Central memory CD8-positive, alpha-beta T cell (primary cell): ENCODE measurements at places on chromosomes 7 and 10.
A peak's percentile ranks its signal among the peaks of the same experiment; 100 is the strongest.

DNA sequence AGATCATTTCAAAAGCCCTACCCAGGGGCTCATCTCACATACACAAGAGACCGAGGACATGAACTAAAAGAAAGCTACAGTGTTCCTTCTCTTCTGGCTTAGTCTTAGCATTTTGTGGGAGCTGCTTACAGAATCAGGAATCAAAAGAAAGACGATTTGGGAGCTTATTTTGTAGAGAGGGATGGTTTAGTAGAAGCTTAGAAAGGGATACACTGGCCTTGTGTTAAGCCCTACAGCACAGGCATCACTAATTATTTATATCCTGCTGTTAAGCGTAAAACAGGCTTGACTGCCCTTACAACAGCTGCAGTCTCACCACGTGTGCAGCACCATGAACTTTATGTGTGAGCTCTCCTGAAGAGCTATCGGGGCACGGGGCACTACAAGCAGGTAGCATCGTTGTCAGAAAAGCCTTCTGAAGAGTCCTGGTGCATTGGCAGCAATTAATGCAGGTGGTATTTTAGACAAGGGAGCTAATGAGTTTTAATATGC, 798.3 kb downstream of the NXPH1 start:
- no peak for DNase-seq

GRCh38 chr7:155261031-155261985, 36.4 kb upstream of the INSIG1 start:
- DNase-seq: no peak

DNA sequence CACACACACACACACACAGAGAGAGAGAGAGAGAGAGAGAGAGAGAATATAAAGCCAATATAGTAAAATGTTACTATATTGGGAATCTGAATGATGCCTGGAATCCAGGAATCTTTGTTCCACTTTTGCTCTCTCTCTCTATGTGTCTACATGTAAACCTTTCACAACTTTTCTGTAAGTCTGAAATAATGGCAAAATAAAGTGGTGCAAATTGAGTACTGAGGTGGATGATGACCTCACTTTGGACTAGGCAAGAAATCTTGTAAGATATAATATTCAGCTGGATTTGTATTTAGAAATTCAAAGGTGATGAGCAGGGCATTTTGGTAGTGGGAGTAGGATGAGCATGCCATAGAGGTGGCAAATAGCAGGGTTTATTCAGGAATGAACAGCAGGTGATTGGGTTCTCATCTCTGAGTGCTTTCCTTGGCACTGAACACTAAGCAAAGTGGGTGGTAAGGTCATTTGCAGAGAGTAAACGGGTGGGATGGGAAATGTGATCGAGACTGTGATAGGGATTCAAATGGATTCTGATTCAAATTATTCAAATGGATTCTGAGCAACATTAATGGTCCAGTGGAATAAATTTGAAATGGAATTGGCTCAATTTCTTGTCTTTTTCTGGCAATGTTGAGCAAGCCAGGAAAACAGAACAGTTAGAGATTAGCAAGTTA, 9.7 kb upstream of the ANLN start:
- no peak for DNase-seq

GRCh38 chr7:11539853-11540252, 292.1 kb downstream of the THSD7A start:
- no peak for DNase-seq

- DNase-seq: no peak
Measured at GRCh38 chr7:75656740-75657139, 82.0 kb downstream of the HIP1 start.

- DNase-seq: no peak
Measured at GRCh38 chr10:33216661-33217427, 117.6 kb downstream of the NRP1 start.

- DNase-seq: no peak
Measured at GRCh38 chr7:82312646-82313045, 130.9 kb downstream of the CACNA2D1 start.

DNA sequence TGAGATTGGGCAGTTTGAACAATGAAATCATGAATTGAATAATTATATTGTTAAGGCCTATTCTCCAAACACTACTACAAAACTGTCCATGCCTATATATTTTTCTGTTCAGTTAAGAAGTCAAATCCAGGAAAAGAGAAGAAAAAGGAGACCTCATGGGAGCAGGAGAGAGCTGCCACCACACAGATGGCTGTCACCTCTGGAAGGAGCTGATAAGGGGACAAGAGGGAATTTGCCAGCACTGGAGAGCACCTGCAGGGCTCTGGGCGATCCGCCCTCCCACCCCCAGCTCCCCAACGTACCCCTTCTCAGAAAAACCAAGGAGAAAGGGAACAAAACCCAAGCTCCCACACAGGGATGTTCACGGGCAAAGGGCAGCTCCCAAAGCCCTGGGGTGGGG, 227.8 kb downstream of the TNS3 start:
- DNase-seq: no peak

DNA sequence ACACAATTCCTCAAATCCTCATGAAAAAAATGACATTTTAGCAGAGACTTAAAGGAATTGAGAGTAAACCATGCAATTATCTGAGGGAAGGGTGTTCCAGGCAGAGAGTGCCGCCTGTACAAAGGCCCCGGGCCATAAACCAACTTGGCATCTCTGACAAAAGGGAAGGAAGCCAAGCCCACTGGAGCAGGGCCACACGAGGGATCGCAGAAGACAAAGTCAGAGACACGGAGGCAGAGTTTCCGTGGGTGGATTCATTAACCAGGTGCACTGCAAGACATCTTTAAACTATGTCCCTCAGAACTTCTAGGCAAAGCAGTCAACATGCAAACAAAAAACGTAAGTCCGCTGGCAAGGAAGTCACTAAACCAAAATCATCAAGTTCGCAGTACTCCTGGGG, 92.0 kb downstream of the SFMBT2 start:
- no peak for DNase-seq

DNA sequence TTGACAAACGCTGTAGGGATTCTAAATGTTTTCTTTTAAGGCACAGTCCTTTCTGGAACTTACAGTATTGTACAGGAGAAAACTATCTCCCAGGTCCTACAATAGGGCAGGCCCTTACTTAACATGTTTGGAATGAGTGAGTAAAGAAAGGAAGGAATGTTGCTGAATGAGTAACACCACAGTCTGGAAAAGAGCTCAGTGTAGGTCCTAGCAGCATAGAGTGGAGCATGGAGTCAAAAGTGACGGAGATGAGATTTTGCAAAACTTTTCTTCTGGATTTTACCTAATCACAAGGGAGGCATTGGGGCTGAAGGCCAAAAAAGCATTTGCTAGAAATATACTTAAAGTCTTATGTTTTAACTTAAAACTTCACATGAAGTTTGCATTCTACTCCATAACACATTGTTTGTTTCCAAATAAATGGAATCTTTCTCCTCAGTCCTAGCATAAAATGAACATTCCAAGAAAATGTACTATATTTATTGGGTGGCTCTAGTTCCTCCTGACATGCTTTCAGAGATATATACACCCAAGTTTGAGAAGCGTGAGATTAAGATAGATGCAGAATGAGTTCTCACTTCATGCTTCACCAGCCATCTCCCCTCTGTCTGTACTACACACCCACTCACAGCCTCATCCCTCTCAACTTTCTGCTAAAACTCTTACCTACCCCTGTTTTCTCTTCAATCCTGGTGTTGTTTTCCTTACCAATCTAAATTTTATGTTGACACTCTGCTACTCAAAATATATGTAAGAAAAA, 20.2 kb upstream of the ADD3 start:
- DNase-seq: no peak

GRCh38 chr10:79322616-79323543, 24.4 kb upstream of the PPIF start:
- peak; percentile 85 for DNase-seq

DNA sequence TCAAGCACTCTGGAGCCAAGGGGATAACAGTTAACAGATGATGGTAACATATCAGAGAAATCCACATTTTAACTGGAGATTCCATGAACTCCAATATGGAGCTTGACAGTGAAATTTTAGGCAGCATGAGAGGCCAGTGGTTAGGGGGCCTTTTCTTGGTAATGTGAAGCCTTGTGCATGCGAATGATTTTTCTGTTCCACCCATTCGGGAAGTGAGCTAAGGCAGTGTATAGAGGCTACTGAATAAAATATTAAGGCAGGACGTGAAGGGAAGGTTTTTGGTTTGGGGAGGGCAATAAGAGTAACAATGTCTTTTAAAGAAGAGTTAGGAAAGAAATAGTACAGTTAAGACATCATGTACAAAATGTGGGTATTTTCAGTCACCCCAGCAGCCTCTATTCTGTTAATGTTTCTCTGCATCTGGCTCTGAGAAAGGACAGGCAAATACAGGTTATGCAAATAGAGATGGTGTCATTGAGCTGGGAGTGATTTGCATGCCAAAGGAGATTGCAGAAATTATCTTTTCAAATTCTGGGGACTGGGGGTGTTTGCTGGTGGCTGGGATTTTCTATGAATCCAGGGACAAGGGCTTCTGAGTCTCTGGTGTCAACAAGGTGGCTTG, 6.8 kb upstream of the TAS2R60 start:
- DNase-seq: no peak

DNA sequence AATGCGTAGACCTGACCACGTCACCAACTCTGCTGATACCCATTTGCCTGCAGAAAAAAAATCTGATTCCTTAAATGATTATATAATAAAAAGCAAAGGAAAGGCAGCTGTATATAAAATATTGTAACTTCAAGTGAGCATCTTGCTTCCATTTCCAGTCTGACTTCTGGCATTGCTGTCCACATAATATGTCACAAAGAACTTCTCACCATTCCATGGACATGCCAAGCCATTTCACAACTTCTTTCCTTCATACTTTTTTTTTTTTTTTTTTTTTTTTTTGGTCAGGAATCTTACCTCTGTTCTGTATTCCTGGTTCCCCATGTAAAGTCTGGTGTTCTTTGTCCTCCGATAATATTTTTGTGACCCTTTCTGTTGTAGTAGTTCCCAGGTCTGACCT, 165.5 kb downstream of the SND1 start:
- DNase-seq: no peak

DNA sequence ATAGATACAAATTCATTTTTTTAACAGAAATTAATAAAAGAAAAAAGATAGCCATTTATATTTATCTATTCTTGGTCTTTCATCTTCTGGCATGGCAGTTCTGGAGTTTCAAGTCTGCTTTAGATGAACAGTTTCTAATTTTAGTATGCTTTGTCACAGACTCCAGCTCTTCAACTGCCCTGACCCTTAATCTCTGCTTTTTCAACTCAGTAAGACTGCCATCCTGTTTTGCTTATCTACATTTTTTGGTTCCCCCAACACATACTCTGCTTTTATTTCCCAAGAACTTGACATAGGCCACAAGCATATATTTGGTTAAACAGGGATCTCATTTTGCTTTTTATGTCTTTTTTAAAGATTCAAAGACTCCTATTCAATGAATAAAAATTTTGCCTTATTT, 309.3 kb upstream of the KCND2 start:
- no peak for DNase-seq

DNA sequence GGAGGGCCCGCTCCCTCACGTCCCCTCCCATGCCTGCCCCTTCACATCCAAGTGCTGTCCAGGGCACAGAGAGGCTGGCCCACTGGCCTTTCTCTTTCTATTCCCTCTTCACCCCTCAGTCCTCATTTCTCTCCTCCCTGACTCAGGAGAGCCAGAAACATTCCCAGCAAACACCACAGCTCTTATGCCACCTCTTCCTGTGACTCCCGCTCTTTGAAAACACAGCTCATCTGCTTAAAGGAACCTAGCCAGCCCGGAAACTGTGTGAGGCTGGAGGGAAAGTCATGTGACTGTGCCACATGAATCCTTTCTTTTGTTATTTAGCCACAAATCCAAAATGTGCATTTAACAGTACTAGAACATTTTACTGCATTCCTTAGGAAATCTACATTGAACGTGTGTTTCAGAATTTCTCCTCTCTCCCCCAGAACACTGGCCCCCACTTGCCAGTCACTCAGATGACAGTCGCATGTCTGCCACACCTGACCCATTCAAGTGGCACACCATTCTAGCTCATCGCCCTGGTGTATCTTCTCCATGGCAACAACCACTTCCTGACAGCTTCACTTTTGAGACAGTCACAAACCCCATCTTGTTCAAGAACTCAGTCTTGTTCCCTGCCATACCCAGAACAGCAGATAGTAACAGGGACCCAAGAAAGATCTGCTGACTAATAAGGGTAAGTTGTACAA, 42.8 kb downstream of the GRB10 start:
- peak; percentile 77 for DNase-seq

- DNase-seq: no peak
Measured at GRCh38 chr10:129685271-129685670, 218.2 kb downstream of the MGMT start.

DNA sequence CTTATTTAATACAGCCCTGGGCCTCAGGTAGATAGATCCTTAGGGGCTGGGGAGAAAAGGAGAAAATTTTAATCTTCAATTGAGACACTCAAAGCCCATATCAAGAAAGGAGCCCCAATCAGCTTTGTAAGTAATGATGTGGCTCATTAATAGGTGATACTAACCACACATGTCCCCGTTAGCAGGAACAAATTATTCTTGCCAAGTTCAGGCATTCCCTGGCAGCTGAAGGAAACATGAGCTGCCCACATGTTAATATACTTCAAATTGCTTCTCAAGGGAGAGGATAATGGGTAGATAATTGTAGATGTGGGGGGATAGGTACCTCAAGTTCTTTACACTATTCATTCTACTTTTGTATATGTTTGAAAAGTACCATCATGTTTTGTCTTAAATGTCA, 14.5 kb downstream of the IFIT5 start:
- no peak for DNase-seq

GRCh38 chr7:32033006-32033405, 37.2 kb downstream of the PDE1C start:
- DNase-seq: no peak

- no peak for DNase-seq
Measured at GRCh38 chr7:128197989-128198580, 43.0 kb upstream of the LEP start.

DNA sequence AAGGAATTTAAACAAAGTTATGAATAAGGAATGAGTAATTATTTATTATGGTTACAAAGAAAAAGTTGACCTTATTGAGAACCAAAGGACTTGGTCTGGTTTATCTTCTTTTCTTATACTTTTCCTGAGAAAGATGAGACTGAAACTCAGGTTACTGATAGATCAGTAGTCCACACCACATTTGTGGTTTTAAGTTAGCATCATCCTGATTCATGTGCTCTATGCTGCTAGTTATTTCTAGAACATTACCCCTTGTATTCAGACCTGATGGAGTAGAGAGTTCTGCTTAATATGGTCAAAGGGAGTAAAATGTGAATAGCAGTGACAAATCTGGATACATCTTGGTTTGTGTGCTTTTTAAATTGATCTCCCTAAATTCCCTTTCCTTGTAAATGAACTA, 63.8 kb downstream of the FOXP2 start:
- no peak for DNase-seq

- no peak for DNase-seq
Measured at GRCh38 chr10:6228010-6228511, 25.3 kb downstream of the PFKFB3 start.

- DNase-seq: no peak
Measured at GRCh38 chr7:73971322-73971703, 56.7 kb upstream of the ELN start.

DNA sequence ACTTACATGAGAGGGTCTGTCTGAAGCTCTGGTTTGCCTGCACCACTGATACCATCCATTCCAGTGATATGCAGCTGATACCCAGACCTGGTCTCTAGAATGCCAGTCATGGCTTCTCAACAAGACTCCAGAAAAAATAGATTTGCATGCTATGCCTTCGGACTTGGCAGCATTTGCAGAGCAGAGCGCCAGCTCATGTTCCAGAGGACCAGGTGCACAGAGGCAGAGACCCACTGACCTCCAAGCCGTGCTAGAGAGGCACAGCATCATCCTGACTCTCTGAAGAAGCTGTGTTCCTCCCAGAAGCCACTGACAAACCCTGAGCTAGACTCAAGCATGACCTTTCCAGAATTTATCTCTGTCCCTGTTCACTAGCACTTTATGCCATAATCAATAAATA, 6.9 kb upstream of the PRKAG2 start:
- DNase-seq: no peak
